ENCODE measurements at places on chromosomes 2 and 18.

- no peak for DNase-seq
These were observed 2.7 kb upstream of the LRP2 start for GRCh38 chr2:169365029-169365480.

DNA sequence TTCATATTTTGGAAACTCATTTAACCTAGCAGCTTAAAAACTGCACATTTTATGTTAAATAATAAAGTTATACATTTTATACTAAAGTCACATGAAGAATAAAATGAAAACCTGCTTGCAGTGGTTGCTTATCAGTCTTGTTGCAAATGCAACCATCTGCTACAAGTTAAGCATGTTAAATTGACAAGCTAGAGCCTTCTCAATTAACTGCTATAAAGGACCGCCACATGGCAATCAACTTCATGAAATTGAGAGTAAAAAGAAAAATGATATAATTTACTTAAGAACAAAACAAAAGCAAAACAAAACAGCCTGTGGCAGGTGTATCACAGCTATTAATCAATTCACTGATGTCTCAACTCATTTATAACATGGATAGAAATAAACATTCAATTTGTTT lies 78.7 kb downstream of the RTTN start:
- DNase-seq: no peak

- DNase-seq: no peak
These were observed 24.9 kb downstream of the CCNT2 start for GRCh38 chr2:134943540-134943939.

DNA sequence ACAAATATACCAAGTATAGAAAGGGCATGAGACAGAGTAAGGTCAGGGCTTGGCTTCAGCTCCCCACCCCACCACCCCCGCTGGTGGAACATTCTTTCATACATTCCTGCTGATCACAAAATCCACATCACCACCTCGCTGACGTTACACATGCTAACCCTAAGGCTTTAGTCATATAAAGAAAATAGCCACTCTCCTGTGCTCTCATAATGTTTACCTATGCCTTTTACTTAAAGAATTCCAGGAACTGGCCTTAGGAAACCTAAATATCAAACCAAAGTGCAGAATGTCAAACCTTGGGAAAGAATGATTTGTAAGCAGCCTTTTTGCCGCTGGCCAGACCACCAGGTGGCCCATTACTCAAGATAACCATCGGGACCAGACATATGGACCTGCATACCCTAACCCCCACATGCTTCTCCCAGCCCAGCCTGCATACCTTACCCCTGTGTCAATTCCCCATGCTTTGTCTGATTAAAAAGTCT lies 136.3 kb upstream of the SLC39A10 start:
- DNase-seq: no peak

DNA sequence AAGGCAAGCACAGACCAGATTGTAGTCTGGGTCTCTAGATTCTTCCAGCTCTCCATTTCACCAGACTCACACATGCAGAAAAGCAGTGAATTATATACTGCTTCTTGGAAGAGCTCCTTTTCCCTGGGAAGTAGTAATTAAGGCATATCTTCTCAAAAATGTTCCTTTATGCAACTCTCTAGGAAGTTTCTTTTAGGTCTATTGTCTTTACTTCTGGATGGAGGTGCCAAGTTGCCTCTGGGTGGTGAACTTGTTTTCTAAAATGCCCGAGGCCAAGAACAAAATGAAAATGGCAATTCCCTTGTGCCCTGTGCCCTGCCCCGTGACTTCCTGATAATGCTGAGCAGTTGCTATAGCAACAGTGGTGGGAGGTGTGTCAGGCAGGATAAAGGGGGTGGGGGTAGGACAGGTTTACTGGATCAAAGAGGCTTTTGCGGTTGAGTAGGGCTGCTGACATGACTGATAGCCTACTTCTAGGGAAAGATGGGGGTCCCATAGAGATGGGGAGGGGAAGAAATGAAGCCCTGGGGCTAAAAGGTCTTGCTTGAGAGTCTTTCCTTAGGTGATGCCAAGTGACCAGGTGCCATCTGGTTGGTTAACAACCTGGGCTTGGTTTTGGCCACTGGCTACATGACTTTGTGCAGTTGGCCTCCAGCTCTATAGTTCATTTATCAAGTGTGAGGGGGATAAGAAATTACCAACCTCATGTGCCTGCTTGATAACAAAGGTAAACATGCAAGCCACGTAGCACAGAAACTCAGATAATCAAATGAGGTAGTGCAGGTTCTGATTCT lies 11.8 kb downstream of the IGFBP2 start:
- no peak for DNase-seq

- DNase-seq: no peak
These were observed 79.9 kb downstream of the TRIB2 start for GRCh38 chr2:12796657-12797056.

DNA sequence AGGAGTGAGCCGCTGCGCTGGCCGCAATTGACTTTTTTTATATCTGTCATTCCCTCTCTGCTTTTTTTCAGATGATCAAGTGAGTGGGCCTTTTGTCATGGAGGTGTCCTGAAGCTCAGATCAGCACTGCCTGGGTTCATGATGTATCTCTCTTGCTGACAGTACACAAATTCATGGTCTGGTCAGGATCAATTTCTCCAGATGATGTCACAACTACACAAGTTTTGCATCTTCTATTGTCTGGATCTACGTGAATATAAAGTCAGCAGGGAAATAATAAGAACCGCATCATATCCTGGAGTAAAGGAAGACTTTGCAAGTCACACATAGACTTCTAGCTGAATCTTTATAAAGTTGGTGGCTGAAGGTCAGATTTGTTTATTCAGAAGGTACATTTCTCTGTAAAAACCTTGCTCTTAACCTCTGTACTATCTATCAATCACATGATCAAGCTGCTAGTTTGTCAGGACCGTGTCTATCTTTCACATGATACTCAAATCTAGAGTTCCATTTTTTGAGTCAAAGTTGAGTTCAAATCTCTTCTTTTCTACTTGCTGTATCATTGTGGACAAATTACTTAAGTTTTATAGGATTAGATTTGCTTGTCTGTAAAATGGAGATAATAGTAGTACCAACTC lies 13.1 kb upstream of the CD28 start:
- DNase-seq: no peak

GRCh38 chr2:59249441-59250306 lies 1008.5 kb upstream of the FANCL start:
- DNase-seq: peak; percentile 35

DNA sequence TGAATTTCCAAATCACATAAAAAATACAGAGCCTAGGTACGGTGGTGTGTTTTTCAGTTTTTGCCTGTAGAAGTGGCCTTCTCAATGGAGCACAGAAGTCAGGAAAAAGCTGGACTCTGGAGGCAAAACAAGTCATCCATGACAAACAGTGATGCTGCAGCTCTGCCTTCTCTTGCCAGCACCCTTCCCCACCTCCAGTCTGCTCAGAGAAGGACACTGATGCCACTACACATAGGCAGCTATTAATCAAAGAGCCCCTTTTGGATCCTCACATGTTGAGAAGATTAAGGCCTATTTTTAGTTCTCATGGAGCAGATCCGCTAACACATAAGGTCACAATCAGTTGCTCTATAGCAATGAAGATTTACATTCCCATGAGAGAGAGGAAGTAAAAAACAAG lies 181.6 kb upstream of the GALNT5 start:
- no peak for DNase-seq

- DNase-seq: no peak
These were observed 166.5 kb upstream of the COPS8 start for GRCh38 chr2:236919209-236919608.

DNA sequence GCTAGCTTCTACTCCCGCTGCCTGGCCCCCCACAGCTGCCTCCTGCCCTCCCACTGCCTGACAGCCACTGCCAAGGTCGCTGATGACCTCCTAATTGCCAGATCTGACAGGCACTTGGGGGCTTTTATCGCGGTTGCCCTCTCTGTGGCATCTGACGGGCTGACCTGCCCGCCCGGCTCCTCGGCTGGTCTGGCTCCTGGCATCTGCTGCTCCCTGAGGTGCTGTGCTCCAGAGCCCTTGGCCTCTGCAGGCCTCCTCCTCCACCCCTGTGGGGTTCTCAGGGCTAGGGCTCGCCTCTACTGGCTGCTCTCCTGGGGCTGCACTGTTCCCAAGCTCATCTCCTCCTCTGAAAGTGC lies 43.1 kb downstream of the INHBB start:
- no peak for DNase-seq

DNA sequence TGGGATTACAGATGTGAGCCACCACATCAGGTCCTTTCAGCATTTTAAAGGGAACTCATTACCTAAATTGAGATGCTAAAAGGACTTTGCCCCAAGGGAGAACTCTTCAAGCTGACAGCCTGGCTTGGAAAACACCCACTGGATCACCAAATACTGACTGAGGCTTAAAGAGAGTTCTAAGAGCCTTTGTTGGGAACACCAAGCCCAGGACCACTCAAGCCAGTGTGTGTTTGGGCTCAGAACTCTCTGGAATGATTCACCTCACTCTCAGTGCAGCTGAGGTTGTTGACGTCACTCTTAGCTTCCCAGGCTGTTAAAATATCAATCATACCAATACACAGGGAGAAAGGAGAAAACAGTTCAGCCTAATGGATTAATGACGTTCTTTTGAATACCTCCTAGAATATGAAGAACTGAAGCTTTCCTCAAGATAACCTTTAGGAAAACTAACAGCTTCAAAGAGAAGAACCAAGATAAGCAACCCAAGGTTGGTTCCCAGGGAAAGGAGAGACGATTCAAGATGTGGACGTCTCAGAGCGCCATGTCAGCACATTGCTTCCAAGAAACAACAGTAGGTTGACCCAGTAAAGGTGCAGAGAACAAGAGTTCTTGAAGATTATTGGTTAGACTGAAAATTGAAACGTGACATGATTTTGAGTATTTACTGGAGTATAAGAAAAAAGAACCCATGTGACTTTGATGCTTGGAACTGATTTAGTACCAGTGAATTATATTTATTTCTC lies 48.0 kb upstream of the MGAT4A start:
- no peak for DNase-seq

DNA sequence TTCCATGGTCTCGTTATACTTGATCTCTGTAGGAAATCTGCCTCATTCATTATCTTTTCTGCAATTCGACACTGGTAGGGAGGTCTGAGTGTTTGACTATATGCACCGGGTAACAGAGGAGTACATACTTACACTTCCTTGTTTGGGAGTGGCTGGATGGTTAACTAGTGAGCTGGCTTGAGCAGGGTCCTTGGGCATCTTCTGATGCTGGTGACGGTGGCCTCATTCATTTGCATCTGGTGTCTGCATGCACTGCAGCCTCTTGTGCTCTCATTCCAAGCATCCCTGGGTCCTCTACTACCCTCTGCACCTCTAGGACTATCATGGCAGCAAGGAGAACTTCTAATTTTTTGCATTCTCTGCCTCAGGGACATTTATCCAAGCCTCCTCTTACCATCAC lies 100.0 kb upstream of the TCF4 start:
- no peak for DNase-seq

- no peak for DNase-seq
These were observed 9.0 kb upstream of the CLIP4 start for GRCh38 chr2:29106256-29106655.

DNA sequence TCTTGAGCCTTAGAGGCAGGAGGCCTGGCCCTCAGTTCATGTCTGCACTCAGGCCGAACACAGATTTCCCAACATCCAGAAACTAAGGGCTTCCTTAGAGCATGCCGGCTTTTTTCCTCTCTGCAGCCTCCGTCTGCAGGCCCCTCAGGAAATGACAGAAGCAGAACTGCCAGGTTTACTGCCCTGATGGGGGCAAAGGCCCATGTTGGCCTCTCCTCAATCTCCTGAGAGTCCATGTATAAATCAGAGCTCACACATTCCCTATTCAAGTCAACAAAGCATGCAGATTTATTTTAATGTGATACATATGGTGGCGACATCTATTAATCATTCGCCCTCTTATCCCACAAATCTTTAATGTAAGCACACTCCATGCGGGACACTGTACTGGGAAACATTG lies 475.6 kb upstream of the HS6ST1 start:
- no peak for DNase-seq

DNA sequence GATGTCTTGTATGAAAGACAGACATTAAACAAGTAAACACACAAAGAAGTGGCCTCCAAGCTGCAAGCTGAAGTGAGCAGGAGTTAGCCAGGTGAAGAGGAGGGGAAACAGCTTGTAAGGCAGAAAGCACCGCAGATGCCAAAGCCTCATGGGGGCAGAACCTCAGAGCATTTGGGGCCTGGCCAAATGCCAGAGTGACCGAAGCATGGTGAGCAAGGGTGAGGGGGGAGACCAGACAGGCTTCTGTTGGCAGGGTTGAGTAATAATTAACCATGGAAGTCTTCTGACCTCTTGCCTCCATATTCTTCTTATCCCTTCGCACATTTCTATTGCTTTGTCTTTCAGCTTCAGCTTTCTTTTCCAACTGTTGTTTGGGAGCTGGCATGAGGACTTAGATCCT lies 5.6 kb downstream of the QPCT start:
- DNase-seq: no peak

DNA sequence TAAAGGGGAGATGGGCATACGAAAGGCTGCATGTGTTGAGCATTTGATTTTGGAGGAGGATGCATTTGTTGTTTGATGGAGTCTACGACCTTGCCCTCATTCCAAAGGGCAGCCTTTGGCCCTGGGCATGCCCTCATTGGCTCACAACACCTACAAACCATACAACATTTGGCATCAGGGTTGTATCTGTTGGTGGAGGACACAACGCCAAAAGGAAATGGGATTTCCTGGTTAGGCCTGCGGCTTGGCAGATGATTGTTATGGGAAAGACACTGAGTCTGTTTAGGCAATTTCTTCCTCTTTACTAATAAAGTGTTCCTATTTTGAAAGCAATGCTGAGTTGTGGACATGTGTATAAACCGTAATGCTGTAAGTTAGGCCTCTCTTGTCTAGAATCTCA lies 246.9 kb downstream of the LDLRAD4 start:
- no peak for DNase-seq

- no peak for DNase-seq
These were observed 80.8 kb upstream of the CERS6 start for GRCh38 chr2:168375195-168375798.

DNA sequence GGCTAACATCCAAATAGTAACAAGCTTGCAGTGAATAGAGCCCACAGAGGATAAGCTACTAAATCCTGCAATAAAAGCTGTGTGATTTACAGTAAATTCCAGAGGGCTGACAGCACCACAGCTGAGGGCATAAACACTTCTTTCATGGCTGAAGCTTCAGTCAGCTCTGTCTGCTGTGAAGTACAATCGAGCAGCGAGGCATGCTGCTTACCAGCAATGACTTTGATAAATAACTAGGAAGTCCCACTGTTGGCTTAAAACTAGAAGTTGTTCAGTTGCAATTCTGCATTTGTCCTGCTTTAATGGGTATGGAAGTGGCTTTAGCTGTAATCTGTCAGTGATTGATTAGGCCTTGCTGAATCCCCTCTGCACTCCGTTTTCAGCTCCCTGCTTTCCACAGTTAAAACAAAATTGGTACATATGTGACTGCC lies 65.2 kb upstream of the FIGN start:
- DNase-seq: no peak

GRCh38 chr2:72743481-72743880 lies 82.4 kb downstream of the EXOC6B start:
- no peak for DNase-seq
